ENCODE measurements at places on chromosomes 1 and 21.

GRCh38 chr1:93669369-93669768 is 12.3 kb downstream of the BCAR3 start:
- no peak for DNase-seq

DNA sequence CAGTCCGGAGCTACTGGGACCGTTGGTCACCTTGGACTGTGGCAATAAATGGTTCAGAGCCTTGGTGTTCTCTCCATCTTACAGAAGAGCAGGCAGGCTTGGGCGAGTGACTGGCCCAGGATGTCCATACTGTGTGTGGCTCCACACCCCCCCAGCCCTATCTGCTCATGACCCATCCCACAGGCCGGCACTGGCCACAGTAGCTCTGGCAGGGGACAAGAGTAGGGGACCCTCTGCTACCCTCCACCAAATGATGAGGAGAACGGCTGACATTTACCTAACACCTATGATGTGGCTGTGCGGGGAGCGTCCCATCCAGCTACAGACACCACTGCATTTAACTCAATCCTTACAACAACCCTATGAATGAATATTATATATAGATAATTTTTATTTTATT is 13.3 kb downstream of the LDLRAD2 start:
- no peak for DNase-seq

DNA sequence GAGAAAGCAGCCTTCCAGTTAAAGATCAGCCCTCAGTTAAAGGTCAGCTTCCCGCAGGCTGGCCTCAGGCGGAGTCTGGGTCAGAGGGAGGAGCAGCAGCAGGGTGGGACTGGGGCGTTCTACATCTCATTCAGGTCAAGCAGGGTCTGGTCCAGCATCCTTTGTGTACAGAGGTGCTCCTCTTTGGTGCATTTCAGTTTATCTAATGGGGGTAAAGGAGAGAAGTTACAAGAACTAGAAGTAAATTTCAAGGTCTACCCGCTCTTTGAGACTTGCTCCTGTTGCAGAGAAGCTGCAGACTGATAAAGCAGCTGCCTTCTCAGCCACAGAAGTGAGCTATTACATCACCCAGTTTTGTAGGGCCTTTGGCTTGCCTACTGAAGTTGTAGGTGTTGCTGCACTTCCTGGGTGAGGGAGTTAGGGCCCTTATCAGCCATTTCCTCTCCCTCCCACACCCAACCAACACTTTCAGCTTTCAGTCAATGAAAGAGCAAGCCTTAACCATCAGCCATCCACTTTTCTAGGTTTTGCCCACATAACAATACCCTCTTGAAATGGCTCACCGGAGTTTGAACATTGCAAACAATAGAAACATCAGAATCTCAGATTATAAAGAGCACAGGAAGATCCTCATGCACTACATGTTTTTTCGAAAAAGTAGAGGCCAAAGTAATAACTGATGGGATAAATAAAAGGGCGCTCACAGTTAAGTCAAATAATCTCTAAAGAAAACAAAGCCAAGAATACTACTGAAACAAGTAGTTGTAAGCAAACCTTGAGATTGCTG is 2.8 kb upstream of the NUP210L start:
- peak; percentile 62 for DNase-seq

GRCh38 chr1:60922304-60922703 is 160.1 kb upstream of the NFIA start:
- DNase-seq = no peak

DNA sequence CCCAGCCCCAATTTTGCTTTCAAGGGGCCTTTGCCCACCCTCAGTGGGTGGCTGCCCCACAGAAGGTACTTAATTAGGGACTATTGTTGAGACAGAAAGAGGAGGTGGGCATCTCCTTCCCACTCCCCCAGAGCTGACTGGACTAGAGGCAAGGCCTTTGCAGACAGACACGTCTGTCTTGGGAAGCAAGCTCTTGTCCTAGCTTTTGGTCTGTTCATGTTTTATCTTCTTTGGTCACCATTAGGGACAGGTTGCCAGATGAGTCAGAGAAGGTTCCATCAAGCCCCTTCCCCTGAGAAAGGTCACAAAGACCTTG is 27.7 kb downstream of the PTAFR start:
- no peak for DNase-seq
